ENCODE measurements at places on chromosomes 5 and 9.
A peak's percentile ranks its signal among the peaks of the same experiment; 100 is the strongest.

DNA sequence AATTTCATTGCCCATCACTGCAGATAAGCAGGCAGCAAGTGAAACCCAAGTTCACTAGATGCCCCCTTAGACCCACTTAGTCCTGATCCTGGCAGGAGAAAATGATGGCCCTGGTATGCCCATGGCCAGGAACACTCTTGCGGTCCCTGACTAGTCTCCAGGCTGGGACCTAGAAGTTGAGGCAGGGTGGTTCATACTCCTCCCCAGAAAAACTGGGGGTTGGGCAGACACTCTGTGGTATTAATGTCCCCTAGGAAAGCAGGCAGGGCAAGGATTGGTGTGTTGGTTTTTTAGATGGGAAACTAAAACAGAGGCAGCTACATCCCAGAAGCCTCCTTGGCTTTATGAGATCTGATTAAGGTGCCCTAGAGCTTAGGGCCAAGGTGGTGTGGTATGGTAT lies 13.1 kb downstream of the LHX6 start:
- no peak for DNase-seq

GRCh38 chr9:15576350-15577050 lies 23.7 kb downstream of the CCDC171 start:
- no peak for DNase-seq

DNA sequence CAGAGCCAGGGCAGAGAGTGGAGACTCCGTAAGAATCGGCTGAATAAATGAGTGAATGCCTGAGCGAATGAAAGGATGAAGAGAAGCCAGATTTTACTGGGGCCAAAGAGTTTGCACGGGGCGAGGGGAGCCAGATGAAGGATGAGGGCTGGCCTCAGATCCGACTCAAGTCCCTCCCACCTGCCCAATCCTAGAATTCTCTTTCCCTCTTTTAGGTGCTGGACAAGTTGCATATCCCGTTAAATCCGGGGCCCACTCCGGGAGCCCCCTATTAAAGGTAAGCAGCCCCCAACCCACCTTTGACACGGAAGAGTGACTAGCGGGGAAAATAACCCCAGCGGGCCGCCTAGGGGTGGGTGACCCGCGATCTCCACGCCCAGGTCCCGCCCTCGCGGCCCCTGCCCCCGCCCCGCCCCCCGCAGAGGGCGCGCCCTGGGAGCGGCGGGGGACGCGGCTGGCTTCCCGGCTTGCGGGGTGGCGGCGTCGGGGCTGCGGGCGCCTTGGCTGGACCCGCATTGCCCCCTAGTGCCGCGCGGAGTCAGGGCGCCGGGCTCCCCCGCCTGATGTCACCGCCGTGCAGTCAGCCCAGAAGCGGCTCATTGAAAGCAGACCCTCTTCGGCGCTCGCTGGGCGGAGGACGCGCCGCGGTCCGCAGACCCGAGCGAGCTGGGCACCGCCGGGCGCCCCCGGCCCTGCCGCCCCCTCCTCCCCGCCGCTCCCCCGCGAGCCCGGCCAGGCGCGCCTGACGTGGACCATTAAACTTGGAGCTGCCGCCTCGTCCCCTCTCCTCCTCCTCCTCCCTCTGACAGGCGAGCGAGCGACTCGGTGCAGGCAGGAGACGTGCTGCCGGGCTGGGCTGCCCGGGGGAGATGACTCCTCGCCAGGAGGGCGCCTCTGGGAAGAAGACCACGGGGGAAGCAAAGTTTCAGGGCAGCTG lies at the start of gene ADRA1B:
Gene ADRA1B, plus strand, starts transcription at position 579 of the 937 bp plus-strand sequence. CDS start 424 bp downstream, outside the sequence.
- peak; percentile 46 for DNase-seq

DNA sequence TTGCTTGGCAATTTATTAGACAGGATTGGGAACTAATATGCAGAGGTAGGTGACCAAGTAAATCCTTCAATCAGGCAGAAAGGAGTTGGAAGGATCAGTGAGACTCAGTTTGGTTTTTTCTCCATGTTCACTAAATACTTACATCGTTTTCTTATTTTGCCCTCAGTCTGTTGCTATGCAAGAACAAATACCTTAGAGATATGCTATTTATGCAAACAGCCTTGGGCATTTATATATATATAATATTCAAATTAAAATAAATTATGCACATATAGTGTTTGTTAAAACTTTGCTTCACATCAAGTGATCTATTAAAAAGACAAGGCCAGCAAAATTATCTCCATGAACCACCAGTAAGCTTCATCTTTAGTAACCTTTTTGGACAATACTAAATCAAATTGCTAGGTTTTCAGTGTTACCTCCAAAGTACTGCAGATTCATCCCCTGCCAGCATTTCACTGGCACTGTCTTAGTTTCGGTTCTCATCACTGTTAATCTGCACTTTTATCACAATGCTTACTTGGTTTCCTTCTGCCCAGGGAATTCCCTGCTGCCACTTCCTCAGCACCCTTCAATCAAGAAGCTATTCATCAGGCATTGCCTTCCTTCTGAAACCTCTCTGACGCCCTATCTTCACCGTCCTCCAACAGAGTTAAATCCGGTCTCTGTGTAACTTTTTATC lies 26.0 kb upstream of the LIFR start:
- DNase-seq = no peak

DNA sequence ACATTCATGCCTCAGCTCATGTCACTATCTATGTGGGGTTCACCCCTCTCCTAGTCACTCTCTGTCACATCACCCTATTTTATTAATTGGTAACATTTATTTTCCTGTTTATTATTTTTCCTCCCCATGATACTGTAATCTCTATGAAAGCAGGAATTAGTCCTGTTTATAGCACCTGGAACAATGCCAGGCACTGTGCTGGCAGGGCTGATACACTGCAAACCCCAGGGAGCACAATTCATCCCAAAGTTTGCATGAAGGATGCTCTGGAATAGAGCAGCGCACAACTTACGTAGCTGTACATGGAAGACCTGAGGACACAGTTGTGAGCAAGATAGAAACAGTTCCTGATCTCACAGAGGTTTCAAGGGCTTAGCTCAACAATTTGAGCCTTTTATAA lies 103.2 kb downstream of the NSG2 start:
- no peak for DNase-seq

DNA sequence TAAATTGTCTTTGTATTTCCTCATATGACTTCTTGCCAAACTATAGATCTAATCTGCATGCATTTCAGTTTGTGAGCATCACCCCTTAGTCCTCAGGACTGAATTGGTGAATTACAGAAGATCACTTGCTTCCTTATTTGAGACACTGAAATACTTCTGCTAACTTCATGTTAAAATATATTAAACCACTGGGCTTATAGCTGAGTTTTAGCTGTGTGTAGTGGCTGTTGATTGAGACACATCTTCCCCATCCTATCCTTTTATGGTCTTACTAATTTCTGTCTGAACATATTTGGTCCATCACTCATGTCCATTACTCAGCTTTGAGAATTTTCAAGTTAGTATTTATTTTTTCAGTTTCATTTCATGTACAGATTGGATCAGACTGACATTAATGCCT lies 295.9 kb downstream of the PSAT1 start:
- no peak for DNase-seq

All from NCI-H2081 (cell line).